ENCODE measurements at places on chromosomes 1 and 21. TPM values are rescaled to one million over a fixed set of nuclear protein-coding genes. Genes with fewer than 3 reads are reported as not detected.

DNA sequence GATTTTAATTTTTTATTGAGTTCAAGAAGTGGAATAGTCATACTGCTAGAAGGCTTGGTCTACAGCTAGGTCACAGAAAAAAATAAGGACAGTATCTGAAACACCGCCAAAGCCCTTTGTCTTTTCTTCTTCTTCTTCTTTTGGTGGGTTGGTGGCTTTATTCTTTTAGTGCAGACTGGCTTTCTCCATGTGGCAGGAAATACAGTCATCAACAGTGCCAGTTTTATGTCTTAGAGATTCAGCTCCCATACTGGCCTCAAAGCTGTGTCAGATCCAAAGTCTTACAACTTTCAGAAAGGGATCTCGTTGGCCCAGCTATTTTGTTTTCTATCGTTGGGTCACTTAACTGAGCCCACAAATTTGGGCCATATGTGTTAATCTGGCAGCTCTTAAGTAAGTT lies 58.2 kb downstream of the FNBP1L start:
- DNase-seq = no peak

DNA sequence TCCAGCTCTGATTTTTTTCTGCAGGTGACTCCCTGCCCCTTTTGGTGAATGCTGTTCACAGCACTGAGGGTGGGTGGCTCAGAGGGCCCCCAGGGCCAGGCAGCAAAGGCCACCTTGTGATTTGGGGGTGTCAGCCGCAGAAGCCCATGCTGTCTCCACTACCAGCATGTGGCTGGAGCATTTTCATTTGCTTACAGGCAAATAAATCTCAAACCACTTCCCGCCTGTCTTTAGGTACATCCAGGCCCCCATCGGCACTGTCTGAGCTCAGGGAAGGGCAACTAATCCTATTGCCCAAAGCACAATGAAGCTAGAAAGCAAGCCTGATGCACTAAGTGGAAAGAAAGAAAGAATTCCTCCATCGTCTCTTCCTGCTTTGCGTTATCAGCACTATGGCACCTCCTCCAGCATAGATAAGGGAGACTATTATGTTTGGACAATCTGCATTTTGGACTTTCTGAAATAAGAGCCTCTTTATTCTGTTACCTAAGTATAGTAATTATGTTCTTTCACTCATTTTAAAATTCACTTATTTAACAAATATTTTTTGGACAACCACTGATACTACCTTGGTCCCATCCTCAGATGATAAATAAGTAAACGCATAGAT lies 100.5 kb upstream of the TLR5 start:
- no peak for DNase-seq

DNA sequence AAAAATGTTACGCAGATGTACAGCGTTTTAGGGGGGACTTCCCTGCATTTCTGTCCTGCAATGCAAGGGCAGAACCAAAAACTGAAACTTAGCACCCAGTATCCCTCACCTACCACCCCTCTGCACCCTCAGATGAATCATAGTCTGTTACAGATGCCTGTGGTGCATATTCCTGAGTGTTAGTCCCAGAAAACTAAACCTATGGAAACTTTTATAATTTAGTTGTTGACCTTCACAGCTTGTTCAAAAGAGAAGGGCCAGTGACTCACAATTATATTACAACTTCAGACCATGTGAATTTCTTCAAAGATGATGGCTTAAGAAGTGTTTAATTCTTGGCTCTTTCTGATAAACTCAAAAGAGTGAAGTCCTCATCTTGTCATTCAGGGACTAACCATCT lies 5.8 kb downstream of the PTGER3 start:
- no peak for DNase-seq

GRCh38 chr1:110746644-110747259 lies 72.0 kb upstream of the KCNA3 start:
- DNase-seq = no peak

- no peak for DNase-seq
These were observed 27.6 kb downstream of the RAP1GAP start for GRCh38 chr1:21641537-21641936.

- DNase-seq = no peak
These were observed 98.3 kb upstream of the CD55 start for GRCh38 chr1:207223162-207223561.

DNA sequence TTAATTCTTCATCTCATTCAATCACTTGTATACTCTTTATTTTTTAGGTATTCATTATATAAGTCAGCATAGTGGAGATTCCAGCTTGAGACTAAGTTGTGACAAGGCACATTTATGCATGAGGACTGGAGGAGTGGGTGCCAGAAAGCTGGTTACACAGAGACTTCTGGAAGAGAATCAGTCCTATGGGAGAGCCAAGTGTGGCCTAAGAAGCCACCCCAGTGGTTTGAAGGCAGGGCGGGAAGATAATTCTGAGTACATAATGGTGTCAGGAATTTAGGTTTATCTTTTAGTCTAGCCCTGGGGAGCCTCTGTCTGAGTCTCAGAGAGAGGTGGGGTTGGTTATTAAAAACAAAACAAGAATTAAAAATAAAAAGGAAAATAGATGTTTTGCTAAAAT lies 83.0 kb downstream of the SPAG17 start:
- no peak for DNase-seq

- no peak for DNase-seq
These were observed 137.3 kb downstream of the ZSCAN20 start for GRCh38 chr1:33609739-33610138.

DNA sequence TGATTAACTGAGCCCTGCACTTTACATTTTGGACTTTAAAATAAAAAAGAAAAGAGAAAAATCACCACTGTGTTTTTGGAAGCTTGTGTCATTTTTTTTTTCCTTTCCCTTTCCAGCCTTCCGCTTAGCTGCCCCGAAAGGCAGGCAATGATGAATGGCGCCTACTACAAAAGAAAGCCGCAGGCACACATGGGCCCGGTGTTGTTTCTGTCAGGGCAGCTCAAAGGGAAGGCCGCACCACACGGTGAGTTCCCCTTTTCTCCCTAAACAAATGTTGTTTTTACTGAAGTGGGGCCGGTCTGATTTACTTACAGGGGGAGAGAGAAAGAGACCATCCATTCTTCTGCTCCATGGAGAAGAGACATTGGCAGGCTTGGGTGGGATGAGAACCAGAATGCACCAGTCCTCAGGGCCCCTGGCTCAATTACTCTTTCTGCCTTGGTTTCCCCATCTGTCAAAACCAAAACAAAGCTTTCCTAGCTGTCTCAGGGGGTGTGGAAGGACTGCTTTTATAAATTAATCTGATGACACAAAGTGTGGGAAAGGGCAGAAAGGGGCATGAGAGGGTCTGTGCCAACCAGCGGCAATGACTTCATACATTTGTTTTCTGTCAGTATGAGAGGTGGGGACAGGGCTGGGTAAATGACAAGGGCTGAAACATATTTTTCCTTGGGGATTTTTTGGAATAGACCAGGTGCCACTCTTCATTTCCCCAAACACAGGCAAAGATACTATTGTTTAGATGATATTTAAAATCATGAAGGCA lies 91.4 kb upstream of the PLXNA2 start:
- no peak for DNase-seq

GRCh38 chr1:64685217-64685616 lies 59.7 kb upstream of the RAVER2 start:
- DNase-seq = no peak

DNA sequence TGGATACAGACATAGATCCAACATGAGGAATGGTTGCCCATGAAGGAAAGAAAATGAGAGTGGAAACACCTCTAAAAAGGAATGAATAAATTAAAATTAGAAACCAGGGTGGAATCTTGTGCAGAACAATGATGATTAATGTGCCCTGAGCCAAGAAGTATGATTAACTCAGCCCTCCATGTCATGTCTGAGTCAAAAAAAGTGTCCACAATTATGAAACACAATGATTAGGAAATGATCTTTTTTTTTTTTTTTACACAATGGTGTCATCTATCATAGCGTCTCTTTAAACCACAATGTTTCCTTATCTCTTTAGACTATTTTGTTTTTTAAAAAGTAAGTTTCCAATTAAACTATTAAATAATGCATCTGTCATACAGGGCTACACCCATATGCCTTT lies 78.9 kb upstream of the RAB4A start:
- DNase-seq = no peak

DIO1 gene
- total RNA-seq = not detected

SNX7 gene
- total RNA-seq = not detected

GJC2 gene
- total RNA-seq = 0.35 TPM

PPOX gene
- 31.5 TPM for total RNA-seq
